ENCODE measurements at places on chromosomes 16 and 17.

DNA sequence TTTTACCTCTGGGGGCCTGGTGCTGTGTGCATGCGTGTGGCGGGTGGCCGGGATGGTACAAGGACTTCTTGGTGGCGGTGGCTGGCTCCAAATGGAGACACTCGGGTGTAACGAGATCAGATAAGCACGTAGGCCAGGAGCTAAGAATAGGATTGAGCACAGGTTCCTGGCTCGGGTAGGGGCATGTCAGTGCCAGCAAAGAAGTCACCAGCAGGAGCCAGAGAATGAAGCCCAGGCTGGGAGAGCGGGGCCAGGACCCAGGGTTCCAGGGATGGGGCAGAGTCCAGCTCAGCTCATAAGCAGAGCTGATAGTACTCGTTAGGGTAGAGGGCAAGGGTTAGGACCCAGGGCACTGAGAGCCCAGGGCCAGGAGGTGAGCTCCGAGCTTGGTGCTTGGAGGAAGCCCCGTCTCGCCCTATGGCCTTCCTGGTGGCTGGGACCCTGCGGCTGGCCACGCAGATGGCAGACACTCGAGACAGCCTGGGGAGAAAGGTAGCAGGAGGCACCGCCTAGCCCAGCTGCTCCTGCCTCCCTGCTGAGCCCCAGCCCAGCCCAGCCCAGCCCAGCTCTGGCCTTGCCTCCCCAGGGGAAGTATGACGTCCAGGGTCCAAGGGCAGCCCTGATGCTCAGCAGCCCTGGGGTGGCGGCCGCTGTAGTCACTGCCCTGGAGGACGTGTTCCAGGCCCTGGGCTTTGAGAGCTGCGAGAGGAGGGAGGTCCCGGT lies 8.9 kb downstream of the ZNF213 start:
- no peak for DNase-seq

DNA sequence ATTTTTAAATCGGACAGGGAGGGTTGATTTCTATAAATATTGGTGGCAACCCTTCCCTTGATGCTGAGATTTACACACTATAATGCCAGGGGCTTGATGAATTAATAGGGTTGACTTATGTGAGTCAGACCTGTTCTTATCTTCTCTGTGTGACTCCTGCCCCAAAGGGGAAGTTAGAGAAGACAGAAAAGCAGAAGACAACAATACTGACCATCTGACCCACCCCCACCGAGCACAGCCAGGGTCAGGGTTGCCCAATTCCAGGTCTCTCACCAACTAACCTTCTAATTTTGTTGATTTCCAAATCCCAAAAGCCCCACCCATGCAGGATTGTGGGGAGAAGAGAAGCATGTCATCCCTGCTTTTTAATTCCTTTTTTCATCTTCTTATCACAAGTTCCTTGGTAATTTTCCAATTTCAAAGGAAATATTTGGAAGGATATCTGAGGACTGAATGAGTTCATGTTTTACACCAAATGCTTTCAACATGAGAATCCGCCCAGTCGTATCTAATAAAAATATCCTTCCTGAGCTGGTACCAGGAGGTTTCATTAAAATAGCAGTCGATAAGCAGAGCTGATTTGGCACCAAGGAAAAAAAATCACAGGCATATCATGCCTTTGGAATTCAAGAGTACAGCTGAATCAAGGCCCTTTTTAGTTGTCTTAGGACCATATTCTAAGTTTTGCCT lies 603.4 kb upstream of the CDH11 start:
- DNase-seq, result peak; percentile 49

- DNase-seq, result no peak
These were observed 45.4 kb downstream of the SOX8 start for GRCh38 chr16:1026784-1027500.

DNA sequence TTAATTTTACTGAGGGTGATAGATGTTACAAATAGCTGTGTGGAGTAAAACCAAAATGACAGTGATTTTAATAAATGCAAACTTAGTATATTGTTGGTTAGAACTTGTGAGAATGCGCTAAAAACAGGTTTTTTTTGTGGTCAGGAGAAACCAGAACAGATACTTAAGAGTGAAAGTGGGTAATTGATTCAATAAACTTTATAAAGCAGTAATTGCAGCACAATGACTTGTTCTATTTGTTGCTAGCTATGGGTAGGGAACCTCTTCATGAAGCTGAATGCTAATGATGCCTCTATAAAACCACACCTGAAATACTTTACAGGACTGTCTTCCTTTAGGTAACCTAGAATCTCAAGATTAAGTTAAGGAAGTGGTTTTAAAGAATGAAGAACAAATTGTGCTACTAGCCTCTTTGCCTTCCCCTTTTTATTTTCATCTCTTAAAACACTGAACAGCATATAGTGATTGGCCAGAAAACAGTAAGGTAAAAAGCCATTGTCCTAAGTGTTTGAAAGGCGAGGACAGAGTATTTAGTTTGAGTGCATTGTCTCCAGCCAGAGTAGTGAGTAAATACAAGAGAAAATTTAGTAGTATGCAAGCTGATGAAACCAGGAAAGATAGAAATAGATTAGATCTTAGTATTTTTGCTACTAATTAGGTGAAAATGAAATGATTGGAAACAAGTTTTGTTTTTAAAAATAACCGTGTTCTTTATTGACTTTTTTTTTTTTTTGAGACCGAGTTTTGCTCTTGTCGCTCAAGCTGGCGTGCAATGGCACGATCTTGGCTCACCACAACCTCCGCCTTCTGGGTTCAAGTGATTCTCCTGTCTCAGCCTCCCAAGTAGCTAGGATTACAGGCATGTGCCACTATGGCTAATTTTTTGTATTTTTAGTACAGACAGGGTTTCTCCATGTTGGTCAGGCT lies 6.0 kb downstream of the GGNBP2 start:
- no peak for DNase-seq

DNA sequence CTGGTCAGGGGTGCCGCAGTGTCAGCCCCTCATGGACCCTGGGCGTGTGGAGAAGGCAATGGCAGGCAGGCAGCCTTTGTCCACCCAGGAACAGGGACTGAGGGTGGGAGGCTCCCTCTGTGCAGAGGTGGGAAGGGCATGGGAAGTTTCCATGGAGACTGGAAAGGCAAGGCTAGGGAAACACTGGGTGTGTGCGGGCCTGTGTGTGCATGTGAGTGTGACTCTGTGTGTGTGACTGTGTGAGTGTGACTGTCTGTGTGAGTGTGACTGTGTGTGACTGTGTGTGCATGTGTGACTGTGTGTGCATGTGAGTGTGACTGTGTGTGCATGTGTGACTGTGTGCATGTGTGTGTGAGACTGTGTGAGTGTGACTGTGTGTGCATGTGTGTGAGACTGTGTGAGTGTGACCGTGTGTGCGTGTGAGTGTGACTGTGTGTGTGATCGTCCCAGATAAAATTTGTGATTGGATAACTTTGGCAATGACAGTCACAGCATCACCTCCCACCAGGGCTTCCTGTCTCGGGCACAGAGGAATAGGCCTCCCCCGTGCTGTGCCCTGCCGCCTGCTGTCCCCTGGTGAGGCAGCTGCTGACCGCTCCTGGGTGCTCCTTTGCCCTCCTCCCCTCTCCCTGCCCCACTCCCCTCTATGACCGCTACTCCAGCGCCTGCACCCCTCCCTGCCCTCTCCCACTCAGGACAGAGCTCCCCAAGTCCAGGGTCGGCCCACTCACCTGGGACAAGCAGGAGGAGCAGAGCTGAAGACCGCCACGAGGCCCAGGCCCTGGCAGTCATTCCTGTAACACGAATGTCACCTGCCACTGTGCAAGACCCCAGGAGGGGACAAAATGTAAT lies 698 bp downstream of the CD300C start:
- no peak for DNase-seq

GRCh38 chr17:36475346-36475970 lies 11.0 kb upstream of the ZNHIT3 start:
- DNase-seq, result peak; percentile 3

DNA sequence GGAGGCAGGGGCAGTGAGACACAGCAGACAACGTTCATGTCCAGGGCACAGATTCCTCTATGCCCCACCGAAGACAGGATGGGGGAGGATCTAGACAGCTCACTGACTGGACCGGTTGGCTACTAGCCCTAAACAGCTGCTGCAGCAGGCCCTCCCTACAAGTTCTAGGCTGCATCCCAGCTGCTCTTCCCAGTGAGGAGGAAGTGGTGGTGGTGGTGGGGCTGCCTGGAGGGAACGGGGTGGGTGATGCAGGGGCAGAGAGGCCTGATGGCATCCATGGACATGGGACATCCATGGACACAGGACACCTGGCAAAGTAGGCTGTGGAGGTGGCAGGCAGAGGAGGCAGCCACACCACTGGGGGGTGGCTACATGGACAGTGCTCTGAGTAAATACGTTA lies 18.3 kb downstream of the SPHK1 start:
- DNase-seq, result no peak

DNA sequence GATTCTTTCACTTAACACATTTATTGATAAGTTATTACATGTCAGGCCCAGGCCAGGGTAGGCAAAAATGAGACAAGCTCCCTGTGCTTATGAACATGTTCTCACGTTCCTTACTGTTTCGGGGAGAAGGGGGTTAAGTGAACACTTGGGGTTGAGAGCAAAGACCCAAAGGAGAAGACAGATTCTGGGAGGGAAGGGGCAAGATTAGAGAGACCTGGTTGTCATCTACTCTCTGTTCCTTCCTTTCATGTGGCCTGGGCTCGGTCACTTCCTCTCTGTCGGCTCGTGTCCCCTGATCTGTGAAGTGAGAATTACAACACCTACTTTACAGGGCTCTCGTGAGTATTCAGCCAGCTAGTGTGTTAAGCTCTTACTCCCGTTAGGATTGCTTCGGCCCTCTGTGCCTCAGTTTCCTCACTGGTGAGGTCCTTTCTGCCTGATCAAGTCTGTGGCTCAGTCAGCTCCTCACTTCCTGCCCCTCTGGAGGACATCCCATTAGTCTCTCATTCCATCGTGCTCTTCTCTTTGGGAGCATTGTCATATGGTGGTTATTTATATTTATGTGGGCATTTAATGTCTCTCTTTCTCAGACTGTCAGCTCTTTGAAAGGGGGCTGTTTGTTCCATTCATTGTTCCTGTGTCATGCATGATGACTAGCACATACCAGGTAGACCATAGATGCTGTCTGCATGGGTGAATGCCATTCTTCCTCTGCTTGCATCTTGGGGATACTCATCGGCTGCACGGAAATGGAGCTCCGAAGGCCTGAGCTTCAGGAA lies 38.9 kb downstream of the PLCG2 start:
- no peak for DNase-seq

DNA sequence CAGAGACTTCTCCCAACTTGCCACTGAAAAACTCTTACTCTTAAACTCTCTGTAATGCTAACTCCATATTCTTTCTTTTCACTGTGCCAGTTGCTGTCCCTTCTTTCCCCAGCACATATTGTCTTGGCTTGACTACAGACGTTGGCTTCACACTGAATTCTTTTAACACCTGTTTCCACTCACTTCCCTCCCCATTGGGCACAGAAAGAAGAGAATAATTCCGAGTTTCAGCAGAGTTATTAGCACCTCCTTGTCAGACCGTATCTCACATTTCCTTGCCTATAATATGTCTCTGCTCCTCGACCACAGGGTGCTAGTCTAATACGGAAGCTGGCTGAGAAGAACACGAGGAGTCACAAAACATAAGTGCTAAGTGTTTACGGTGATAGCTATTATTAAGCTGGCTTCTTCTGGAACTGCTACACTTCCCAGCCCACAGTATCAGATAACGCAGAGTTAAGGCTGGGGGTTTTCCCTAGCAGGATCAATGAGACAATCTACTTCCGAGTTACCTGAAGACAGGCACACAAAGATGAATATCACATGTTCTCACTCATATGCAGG lies 188.5 kb upstream of the CDH8 start:
- DNase-seq, result no peak

DNA sequence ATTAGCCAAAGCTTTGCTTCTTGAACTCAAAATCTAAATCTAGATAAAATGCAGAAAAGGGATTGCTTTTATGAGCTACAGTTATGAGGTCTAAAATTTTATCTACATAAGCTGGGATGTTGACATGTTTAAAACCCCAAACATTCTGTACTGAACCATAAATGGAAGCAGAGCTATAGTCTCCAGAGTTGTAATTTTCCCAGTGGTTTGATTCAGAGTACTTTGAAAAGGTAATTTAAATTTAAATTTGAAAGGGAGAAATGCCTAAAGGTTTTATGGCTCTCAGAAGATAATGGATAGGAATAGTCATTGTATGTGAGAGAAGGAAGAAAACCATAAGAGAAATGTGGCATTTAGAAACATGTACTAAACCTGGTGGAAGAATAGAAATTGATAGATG lies 163.2 kb downstream of the PPM1E start:
- no peak for DNase-seq

DNA sequence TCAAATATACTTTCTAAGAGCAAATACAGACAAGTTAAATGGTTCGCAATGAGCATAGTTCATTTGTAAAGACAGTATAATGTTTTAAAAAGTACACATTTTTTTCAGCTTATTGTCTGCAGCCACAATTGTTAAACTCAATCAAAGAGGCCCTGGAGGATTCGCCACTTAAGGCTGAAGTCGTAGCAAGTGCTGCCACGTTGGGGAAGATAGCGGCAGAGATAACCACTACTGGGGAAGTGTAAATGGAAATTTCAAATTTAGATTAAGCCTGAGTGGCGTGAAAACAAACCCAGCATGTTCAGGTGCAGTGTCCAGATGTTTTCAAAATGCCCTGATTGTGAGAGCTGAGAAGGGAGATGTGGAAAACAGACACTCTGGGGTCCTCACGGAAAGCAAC lies 8.4 kb downstream of the PMP22 start:
- no peak for DNase-seq

DNA sequence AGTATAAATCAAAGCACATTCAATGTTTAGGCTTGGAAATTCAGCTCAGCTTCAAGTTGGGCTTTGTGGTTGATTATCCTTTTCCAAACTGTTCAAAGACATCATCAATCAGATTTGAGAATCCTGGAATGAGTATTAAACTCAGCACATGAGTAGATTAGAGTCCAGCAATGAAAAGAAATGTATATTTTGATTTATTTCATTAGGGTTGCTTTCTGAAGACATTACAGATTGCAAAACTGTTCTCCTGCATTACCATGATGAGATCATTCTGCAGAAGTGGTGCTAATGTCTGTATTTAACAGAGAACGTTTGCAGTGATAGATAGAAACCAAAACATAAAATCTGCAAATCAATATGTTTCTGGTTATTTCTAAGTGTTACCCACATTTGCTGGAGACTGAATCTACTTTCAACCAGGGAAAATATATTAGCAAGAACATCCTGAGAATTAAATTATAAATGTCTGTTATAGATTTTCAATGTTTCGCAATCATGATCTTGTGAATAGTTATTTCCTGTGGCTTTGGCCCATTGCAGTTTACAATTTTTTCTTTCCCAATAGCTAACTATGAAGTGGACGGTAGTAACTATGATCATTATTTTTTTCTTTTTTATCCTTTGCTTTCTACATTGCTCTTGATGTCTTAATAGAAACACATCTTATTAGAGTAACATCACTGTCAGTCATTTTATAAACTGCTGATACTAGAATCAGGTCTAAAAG lies 1125.7 kb upstream of the GOT2 start:
- peak; percentile 95 for DNase-seq
